ENCODE measurements at places on chromosomes 16 and 17.

- DNase-seq = no peak
Measured at GRCh38 chr17:82862737-82863382, 23.0 kb upstream of the ZNF750 start.

GRCh38 chr17:33267851-33268548, 25.1 kb downstream of the ASIC2 start:
- no peak for DNase-seq

DNA sequence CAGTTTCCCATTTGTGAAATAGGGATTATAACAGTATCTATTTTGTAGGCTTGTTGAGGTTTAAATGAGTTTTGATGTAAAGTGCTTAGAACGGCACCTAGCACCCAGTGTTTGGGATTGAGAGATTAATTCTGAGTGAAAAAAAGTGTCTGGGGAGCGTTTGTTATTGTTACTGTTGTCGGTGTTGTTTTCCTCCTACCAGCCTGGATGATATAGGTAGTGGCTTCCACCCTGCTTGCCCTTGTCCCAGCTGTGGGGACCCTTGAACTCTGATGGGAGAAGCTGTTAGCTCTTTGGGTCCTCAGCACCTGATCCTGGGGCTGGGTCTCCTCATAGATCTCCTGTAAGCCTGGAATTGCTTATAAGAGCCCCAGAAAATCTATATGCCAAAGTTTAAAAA, 4.9 kb downstream of the FMNL1 start:
- no peak for DNase-seq

- DNase-seq = no peak
Measured at GRCh38 chr17:57366558-57367351, 110.4 kb downstream of the MSI2 start.

Measured in cardiac muscle cell (in vitro differentiated cells and primary cell).